ENCODE measurements at places on chromosomes 1 and 21.

DNA sequence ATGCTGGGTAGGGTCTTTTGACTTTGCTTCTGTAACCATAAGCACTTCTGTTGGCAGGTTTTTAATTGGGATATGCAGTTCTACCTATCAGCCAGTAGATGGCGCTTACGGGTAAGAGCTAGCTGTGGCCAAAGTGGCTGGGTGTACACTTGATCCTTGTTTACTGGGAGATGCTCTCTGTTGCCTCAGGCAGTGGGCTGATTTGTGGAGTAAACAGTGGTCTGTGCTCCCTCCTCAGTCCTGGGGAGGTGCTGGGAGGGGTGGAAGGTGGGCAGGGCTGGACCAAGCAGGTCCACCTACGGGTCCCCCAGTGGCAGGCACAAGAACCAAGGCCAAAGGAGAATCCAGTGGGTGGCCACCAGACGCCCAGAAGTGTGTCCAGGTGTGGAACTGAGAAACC lies 43.4 kb downstream of the RALGPS2 start:
- DNase-seq = no peak

GRCh38 chr1:159040206-159040605 lies 30.5 kb downstream of the IFI16 start:
- no peak for DNase-seq

- no peak for DNase-seq
Observed at GRCh38 chr1:27574871-27575831, 28.8 kb downstream of the AHDC1 start.

GRCh38 chr1:64163431-64163830 lies 40.0 kb upstream of the UBE2U start:
- DNase-seq = no peak

DNA sequence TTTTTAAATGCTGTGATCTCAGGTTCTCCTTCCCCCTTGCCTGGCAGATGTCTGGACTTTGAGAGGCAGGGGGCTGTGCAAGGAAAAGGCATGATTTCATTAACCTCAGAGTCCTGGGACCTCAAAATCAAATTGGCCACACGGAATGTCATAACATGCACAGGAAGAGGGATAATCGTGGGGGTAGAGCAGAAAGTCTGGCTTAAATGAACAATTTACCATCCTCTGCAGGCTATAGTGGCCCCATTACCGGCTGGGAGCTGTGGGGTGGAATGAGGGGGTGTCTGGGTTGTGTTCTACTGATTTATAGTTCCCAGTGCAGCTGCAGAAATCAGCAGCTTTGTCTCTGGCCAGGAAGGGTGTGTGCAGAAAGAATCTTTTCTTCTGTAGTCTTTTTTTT lies 10.8 kb downstream of the OPRD1 start:
- DNase-seq = no peak

All from NCI-H1436 treated with DMSO at 0.1 percent for 48 hours (cell line).